LoVo (cell line): ENCODE measurements at places on chromosomes 11 and 22.

- DNase-seq = no peak
These were observed 30.1 kb downstream of the SWAP70 start for GRCh38 chr11:9693801-9694553.

DNA sequence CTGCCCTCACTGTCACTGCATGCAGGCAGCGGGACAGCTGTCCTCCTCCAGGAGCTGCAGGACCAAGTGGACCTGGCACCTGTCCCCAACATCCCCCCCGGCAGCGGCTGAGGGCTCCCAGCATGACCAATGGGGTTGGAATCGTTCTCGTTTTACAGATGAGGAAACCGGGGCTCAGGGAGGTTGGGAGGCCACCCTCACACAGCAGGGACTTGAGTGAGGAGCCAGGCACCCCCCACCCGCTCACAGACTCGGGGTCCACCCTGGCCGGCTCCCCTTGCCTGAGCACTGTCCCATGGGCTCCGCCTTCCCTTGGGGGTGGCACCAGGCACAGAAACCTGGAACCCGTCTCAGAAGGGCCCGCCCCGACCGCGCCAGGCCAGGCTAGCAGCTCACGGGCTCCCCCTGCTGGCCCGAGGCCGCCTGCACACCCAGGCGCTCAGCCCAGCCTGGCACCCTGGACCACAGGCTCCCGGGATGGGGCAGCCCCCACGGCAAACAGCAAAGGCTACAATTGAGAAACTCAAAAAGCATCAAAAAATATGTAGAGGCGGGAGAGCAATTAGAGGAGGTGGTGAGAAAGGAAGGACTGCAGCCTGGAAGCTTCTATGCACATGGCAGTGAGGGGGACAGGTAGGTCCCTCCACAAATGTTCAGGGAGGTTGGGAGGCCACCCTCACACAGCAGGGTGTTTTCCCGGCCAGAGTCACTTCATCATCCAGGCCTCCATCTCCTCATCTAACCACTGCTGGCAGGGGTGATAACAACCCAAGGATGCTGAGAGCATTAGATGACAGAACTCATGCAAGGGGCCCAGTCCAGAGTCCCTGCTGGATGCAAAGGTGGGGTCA is 12.8 kb downstream of the MACROD1 start:
- DNase-seq = peak; percentile 67

GRCh38 chr11:76635991-76636738 is 34.4 kb downstream of the LRRC32 start:
- DNase-seq = no peak

DNA sequence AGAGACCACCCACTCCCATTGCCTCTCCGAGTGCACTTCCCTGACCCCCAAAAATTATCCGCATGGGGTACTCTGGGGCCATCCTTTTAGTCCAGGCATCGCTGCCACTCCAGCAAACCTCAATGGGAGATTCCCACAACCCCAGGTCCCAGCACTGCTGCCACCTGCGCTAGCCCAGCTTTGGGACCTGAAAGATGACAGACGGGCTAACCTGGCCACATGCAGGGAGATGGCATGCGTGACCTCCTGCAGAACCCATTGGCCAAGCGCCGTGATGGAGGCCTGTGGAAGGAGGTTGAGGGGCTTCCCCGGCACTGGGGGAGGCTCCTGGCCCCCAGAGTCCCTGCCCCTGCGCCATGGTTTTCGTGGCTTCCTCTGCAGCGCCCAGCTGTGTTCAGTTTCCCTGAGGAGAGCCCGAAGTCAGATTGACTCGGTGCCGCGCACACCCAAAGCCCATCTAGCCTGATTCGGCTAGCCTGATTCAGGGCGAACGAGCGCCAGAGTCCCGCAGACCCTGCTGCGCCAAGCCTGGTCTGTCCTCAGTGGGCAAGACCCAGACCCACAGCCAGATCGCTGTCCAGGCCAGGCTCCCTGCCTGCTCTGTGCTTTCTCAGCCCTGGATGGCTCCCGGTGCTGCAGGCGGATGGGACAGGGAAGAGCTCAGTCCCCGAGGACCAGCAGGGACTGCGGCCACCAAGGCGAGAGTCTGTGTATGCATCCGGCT is 751 bp upstream of the WNT7B start:
- DNase-seq = no peak

DNA sequence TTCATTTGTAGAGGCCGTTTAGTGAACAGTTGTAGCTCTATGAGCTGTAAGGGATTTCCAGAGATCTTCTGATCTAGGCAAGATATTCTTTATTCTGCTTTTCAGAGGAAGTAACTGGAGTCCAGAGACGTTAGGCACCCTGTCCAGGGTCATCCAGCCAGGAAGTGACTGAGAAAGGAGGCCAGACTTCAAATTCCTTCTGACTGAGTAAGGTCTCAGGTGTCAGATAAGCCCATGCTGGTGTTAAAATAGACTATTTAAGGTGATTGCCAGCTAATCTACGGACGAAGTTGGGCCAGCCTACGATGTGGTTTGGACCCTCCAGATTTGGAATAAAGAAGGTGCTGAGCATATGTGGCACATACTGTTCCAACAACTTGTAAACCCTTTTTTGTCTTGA is 54.6 kb downstream of the GRIK4 start:
- peak; percentile 26 for DNase-seq
